ENCODE measurements at places on chromosomes 1 and 21.

GRCh38 chr1:2441746-2442145, 29.4 kb upstream of the PEX10 start:
- no peak for DNase-seq

DNA sequence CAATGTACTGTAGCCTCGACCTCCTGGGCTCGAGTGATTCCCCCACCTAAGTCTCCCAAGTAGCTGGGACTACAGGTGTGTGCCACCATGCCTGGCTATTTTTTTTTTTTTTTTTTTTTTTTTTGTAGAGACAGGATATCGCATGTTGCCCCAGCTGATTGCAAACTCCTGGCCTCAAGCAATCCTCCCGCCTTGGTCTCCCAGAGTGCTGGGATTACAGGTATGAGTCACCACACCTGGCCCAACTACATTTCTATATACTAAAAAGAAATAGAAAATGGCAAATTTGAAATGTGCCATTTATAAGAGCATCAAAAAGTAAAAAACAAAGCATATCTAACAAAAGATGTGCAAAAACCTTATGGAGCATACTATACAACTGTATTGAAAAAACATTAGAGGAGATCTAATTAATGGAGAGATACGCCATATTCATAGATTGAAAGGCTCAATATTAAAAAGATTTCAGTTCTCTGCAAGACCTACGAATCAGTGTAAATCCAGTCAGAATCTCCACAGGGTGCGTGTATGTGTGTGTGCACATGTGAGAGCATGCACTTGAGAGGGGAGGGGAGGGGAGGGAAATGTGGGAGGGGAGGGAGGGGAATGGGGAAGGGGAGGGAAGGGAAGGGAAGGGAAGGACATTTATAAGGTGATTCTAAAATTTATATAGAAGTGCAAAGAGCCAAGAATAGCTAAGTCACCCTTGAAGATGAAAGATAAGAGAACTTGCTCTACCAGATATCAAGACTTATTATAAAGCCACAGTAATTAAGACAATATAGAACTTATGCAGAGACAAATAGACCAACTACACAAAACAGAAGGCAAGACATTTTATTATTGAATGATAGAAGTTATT, 15.5 kb upstream of the PADI4 start:
- DNase-seq: no peak

GRCh38 chr1:175737451-175737850, 5.9 kb downstream of the TNR start:
- no peak for DNase-seq

DNA sequence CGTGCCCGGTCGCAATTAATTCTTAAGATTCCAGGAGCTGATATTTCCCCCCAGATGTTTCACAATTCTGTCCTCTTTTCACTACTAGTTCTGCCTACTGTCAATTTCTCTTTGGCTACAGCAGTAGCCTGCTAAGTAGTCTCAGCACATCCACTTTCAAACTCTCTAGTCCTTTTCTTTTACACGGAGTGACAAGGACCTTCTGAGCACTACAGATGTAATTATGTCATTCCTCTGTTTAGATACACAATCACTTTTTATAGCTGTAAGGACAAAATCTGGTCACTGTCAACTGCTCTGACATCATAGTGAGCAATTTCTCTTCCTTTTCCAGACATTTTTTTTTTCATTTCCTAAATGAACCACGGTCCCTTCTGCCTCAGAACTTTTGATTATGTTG, 421.7 kb upstream of the CHRM3 start:
- DNase-seq: no peak

DNA sequence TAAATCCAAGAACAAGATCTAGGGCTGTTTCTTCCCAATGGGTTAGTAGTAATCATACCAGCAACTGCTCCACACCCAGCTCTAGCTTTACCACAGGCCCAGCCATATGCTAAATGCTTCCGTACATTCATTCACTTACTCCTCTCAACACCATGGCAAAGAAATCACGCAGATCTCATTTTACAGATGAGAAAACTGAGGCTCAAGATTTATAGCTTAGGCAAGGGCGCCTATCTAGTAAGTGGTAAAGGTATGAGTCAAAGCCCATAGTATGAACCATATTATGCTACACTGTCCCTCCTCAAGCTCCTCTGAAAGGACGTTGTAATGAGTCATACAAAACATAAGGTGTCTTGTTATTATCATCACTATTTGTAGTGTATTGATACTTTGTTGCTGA, 82.2 kb downstream of the NIBAN1 start:
- no peak for DNase-seq

GRCh38 chr1:230130172-230130944, 63.3 kb downstream of the GALNT2 start:
- DNase-seq: no peak

GRCh38 chr21:41016472-41016871, 151.5 kb upstream of the BACE2 start:
- DNase-seq: no peak

DNA sequence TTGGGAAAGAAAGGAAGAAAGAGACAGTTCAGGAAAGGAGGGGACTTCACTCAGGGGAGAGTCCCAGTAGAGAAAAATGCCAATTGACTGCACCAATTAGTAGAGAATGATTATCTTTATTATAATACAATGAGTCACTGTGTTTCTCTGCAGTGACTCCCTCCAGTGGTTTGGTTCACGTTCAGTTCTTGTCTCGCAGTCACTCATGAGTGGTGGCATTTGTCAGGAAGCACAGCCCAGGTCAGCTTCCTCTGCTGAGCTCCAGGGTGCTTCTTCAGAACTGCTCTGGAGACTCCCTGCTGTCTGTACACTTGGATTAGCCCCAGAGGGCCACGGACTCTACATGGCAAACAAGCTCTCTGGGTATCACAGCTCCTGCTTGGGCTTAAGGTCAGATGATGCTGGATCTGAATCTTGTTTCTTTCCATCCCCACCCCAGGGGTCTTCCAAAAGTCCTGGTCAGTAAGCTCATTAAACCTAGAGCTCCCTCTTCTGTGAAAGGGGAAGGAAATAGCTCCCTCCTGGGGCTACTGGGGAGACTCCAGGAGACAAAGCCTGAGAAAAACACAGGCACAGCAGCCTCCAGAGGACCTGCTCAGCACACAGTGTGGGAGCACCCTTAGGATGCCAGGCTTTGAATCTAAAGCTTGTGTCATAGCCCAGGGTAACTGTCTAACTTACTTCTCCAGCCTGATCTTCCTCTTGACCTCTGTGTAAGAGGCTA, 619.0 kb downstream of the AJAP1 start:
- DNase-seq: no peak

- DNase-seq: peak; percentile 65
Measured at GRCh38 chr1:27658951-27659496, 13.0 kb downstream of the IFI6 start.

DNA sequence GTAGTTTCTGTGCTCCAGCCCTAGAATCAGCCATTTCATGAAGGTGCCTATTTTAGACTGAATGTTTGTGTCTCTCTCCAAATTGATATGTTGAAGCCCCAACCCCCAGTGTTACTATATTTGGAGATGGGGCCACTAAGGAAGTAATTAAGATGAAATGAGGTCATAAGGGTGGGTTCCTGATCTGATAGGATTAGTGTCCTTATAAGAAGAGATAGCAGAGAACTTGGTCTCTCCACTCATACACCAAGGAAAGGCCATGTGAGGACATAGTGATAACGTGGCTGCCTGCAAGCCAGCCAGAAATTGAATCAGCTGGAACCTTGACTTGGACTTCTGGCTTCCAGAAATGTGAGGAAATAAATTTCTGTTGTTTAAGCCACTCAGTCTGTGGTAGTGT, 12.3 kb downstream of the RAVER2 start:
- DNase-seq: no peak

DNA sequence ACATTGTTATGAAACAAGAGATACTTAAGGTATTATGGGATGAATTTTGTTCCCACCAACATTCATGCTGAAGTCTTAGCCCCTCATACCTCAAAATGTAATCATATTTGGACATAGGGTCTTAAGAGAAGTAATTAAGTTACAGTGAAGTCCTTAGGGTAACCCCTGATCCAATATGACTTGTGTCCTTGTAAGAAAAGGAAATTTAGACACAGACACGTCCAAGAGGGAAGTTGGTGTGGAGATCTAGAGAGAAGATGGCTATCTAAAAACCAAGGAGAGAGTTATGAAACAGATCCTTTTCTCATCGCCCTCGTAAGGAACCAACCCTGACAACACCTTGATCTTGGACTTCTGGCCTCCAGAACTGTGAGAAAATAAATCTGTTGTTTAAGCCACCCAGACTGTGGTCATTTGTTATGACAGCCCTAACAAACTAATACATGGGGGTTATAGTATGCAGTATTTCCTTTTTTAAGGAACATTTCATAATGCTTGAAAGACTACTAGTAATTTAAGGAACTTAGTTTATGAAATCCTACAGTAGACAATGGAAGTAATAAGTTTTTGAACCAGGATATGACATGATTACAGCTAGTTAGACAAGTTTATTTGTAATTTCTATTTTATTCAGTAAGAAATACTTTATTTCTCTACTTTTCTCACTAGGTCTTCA, 875.5 kb upstream of the ADGRL2 start:
- no peak for DNase-seq

GRCh38 chr21:45074818-45075595, 627 bp downstream of the ADARB1 start:
- DNase-seq: no peak

- no peak for DNase-seq
Measured at GRCh38 chr1:53284224-53285020, 43.4 kb downstream of the LRP8 start.

- no peak for DNase-seq
Measured at GRCh38 chr21:20998456-20998789, 214 bp downstream of the NCAM2 start.

GRCh38 chr1:203465146-203465798, 10.3 kb upstream of the PRELP start:
- no peak for DNase-seq

DNA sequence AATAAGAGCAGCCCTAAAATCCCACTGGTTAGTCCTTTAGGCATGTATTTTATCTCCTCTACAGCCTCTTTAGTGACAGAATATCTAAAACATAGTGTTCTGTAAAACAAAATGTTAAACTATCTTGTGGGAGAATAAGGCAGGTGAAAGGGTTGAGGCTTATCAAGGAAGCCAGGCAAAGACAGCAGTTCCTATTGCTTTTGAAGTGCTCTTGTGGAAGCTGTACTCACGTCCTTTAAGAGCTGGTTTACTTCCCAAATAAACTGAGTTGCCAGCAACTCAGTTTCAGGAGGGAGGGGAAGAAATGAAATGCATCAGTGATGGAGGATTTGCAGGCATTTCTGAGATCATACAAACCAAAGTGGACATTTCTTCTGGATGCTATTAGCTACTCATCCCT, 529.6 kb upstream of the ZRANB2 start:
- DNase-seq: no peak

GRCh38 chr1:222656391-222657155, 38.7 kb downstream of the MIA3 start:
- no peak for DNase-seq

- DNase-seq: no peak
Measured at GRCh38 chr1:214349781-214350180, 68.8 kb downstream of the SMYD2 start.

- no peak for DNase-seq
Measured at GRCh38 chr1:205572421-205572820, 59.4 kb downstream of the ELK4 start.

- no peak for DNase-seq
Measured at GRCh38 chr1:38789498-38790169, 69.9 kb downstream of the RRAGC start.

GRCh38 chr1:7616076-7616832, 154.8 kb upstream of the VAMP3 start:
- DNase-seq: no peak

DNA sequence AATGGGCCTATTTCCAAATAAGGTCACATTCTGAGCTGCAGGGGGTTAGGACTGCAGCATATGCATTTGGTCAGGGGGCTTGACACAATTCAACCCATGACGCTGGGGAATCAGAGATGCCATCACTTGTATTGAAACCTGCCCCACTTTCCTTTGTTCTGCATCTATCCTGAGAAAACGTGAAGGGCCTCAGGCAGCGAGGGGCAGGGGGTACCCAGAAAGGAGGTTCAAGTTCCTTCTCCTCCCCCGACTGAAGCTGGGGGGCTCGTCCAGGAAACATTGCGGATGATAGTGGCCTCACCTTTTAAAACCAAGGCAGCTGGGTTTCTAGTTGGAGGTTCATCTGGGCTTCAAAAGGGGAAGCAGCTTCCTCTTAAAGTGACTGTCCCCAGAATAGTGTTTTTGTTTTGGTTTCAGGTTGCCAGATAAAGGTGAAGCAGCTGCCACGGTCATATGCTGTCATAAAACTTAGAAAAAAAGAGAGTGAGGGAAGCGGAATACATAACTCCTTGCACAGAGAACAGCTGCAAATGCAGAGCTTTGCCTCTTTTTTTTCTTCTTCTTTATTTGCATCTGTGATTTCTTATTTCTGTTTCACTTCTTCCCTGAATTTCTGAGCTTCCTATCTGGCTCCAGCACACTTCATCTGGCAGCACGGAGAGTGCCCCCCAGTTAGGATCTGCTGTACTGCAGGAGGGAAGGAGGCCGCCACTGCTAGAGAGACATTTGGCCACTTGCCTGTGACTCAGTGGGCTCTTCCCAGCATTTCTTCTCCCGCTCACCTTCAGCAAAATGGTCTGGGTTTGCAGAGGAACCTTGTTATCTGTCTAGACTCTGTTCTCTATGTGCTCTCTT, 142.0 kb downstream of the AJAP1 start:
- no peak for DNase-seq

DNA sequence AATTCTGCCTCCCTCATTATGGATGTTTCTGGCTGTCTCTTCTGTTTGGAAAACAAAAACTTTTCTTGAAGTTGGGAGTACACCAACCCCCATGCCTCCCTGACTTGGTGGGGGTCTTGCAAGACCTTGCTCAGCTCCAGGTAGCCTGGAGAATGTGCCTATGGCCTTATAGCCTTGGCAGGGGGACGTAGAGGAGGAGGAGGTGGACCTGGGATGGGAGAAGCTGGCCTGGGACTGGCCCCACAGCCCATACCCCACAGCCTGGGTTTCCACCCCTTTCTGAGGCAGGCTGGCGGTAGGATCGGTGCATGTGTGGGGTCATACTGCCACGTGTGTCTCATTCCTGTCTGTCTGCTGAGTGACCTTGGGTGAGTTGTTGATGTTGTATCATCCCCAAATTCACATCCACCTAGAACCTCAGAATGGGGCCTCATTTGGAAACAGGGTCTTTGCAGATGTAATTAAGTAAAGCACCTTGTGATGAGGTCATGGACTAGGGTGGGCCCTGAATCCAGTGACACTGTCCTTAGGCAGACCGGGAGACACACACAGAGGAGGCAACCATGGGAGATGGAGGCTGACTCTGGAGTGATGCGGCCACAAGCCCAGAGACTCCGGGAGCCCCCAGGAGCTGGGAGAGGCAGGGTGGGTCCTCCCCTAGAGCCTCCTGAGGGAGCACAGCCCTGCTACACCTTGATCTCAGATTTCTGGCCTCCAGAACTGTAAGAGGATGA, 18.5 kb downstream of the OBSCN start:
- DNase-seq: no peak

DNA sequence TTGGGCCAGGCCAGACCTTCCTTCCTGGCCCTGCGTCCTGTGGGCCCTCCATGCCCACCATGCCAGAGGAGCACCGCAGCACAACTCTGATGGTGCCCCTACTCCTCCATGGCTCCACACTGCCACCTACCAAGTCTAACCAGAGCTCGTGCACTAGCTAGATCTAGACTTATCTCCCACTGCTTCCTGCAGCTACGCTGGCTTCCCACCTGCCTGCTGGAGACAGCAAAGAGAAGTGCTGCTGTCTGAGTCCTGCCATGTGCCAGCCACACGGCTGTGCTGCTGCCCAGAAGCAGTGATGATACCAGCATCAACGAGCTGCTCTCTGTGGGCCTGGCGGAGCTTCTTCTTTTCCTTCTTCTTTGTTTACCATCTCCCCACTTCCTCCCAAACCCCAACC, 4.5 kb downstream of the GUCA2B start:
- DNase-seq: no peak

GRCh38 chr1:116842654-116843053, 67.1 kb upstream of the PTGFRN start:
- DNase-seq: no peak

All from breast epithelium (tissue), 4 donors.